Hair follicular keratinocyte (primary cell): ENCODE measurements at places on chromosomes 7 and 10. TPM values are rescaled to one million over a fixed set of nuclear protein-coding genes. Genes with fewer than 3 reads are reported as not detected.

The FAM13C gene
- 0.08 TPM in 1 of 2 replicates, not detected in the other for total RNA-seq

The MLXIPL gene
- 0.04 TPM in 1 of 2 replicates, not detected in the other for total RNA-seq

The CREB3L2 gene
- total RNA-seq, result 16.3 and 19.9 TPM in 2 replicates

The LYZL2 gene
- total RNA-seq, result not detected in 2 replicates

The CH25H gene
- not detected in 2 replicates for total RNA-seq

The EXOSC1 gene
- total RNA-seq, result 44.2 and 52.7 TPM in 2 replicates

The LRRC4 gene
- total RNA-seq, result 0.15 and 0.39 TPM in 2 replicates

The ABCC2 gene
- 0.15 and 0.39 TPM in 2 replicates for total RNA-seq

The ZC3HAV1L gene
- 5.1 and 9.3 TPM in 2 replicates for total RNA-seq
